ENCODE measurements at places on chromosomes 5 and 9. TPM values are rescaled to one million over a fixed set of nuclear protein-coding genes. Genes with fewer than 3 reads are reported as not detected.

GRCh38 chr5:173706700-173707099 is 90.2 kb upstream of the BOD1 start:
- H3K4me3 ChIP-seq: no peak overlapping the region
- DNase-seq: no peak
- H3K4me1 ChIP-seq: no peaks in the 10 kb centered on the region
- H3K27ac ChIP-seq: no peak overlapping the region
- H3K27me3 ChIP-seq: no peaks in the 10 kb centered on the region

OR1J2 gene
- total RNA-seq: not detected

GRCh38 chr9:110615498-110615897 is 36.0 kb upstream of the SVEP1 start:
- no peak overlapping the region for H3K27ac ChIP-seq
- DNase-seq: no peak
- no peaks in the 10 kb centered on the region for H3K36me3 ChIP-seq
- H3K27me3 ChIP-seq: no peaks in the 10 kb centered on the region

- no peak overlapping the region for H3K4me3 ChIP-seq
- DNase-seq: no peak
- no peaks in the 10 kb centered on the region for H3K4me1 ChIP-seq
- peaks cover 18% of the 10 kb centered on the region for H3K27me3 ChIP-seq
These were observed 16.9 kb upstream of the CPLX2 start for GRCh38 chr5:175854231-175855040.

DNA sequence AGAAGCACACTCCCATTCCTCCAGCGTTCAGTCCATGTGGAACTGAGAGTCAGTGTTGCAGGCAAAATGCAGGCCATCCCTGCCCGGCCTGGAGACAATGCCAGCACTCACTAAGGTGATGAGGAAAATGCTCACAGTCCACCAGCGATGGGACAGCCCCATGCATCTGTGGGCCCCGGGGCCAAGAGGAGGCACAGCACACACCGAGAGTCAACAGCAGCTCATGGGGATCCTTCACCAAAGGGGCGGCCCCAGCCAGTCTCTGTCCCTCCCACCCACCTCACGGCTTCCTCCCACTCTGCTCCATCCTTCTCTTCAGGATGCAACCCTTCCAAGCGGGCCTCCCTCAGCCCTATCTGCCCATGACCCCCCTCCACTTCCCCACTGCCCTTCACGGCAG is 6.2 kb downstream of the SEMA4D start:
- no peak overlapping the region for H3K4me3 ChIP-seq
- no peak for DNase-seq
- H3K36me3 ChIP-seq: no peaks in the 10 kb centered on the region
- H3K4me1 ChIP-seq: no peaks in the 10 kb centered on the region

RAPGEF1 gene
- total RNA-seq: 23.6 TPM

- H3K27me3 ChIP-seq: no peaks in the 10 kb centered on the region
- H3K4me3 ChIP-seq: no peak overlapping the region
- no peaks in the 10 kb centered on the region for H3K36me3 ChIP-seq
These were observed 62.3 kb downstream of the LPAR1 start for GRCh38 chr9:110975969-110976368.

SLC36A2 gene
- total RNA-seq: not detected

GRCh38 chr5:140310434-140310833 is 7.5 kb upstream of the PFDN1 start:
- H3K27ac ChIP-seq: peak overlapping the region; percentile 62
- DNase-seq: peak; percentile 32
- no peaks in the 10 kb centered on the region for H3K27me3 ChIP-seq
- H3K4me1 ChIP-seq: peaks cover 43% of the 10 kb centered on the region
- H3K4me3 ChIP-seq: no peak overlapping the region

DNA sequence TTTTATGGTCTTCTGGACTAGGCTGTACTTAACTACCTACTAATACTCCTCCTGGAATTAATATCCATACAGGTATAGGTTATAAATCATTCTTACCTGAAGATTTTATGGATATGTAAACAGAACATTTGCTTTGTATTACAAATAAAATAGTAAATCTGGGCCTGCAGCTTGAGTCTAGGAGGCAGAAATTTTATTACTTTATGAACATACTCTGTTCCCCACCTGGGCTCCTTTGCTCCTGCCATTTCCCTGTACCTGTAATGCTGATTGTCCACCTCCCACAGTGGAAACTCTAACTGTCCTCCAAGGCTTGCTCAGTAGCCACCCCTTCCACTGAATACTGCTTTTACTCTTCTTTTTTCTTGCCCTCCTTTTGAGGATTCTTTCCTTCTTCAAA is 108.0 kb downstream of the PAM start:
- H3K27me3 ChIP-seq: no peaks in the 10 kb centered on the region
- peaks cover 41% of the 10 kb centered on the region for H3K4me1 ChIP-seq
- DNase-seq: no peak
- H3K4me3 ChIP-seq: no peak overlapping the region
- H3K27ac ChIP-seq: no peak overlapping the region
- H3K36me3 ChIP-seq: no peaks in the 10 kb centered on the region

- H3K4me3 ChIP-seq: no peak overlapping the region
- H3K36me3 ChIP-seq: no peaks in the 10 kb centered on the region
- H3K27ac ChIP-seq: no peak overlapping the region
- H3K27me3 ChIP-seq: no peaks in the 10 kb centered on the region
These were observed 135.4 kb upstream of the MSX2 start for GRCh38 chr5:174589011-174589410.

DNA sequence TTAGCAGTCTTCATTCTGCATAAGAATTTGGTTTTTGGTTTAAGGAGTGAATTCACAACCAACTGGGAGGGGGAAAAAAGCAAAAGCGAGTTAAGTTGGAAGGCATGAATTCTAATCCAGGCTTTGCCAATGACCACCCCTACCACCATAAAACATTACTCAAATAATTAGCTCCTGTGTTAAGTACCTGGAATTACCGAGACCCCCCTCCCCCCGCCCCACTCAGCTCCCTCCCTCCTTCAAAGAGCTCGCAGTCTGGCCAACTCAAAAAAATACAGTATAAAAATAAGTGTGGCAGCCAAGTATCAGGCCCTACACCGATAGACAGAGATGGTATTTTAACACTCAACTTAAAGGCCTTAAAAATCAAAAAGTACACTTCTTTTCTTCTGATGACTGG is 492 bp downstream of the ATG12 start:
- peak overlapping the region; percentile 94 for H3K4me3 ChIP-seq
- H3K27me3 ChIP-seq: no peaks in the 10 kb centered on the region
- H3K4me1 ChIP-seq: peaks cover 31% of the 10 kb centered on the region
- DNase-seq: no peak

GRCh38 chr5:139232147-139232724 is 34.1 kb upstream of the SIL1 start:
- no peaks in the 10 kb centered on the region for H3K4me1 ChIP-seq
- no peaks in the 10 kb centered on the region for H3K27me3 ChIP-seq
- no peak overlapping the region for H3K27ac ChIP-seq
- H3K4me3 ChIP-seq: no peak overlapping the region
- no peaks in the 10 kb centered on the region for H3K36me3 ChIP-seq

GRCh38 chr5:76475385-76475784 is 72.3 kb downstream of the IQGAP2 start:
- H3K4me3 ChIP-seq: no peak overlapping the region
- no peaks in the 10 kb centered on the region for H3K27me3 ChIP-seq
- H3K4me1 ChIP-seq: no peaks in the 10 kb centered on the region
- no peak for DNase-seq
- no peak overlapping the region for H3K27ac ChIP-seq

DNA sequence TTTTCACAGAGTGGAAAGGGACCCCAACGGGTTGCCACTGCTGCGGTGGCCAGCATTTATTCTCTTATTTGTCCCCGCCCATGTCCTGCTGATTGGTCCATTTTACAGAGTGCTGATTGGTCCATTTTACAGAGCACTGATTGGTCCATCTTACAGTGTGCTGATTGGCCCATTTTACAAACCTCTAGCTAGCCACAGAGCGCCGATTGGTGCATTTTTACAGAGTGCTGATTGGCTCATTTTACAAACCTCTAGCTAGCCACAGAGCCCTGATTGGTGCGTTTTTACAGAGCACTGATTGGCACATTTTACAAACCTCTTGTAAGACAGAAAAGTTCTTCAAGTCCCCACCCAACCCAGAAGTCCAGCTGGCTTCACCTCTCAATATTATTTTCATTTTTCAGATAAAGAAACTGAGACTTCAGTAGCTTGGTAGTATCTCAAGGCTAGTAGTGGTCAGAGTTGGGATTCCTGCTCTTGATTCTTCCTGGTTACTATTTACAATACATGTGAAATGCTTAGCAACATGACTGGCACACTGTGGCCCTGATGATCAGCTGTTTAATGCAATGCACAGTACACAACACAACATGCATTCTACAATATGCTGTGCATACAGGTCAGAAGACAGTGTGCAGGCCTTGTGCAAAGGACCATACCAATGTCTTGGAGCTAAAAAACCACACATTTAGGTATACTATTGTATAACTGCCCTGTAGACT is 63.6 kb upstream of the BOD1 start:
- no peaks in the 10 kb centered on the region for H3K36me3 ChIP-seq
- H3K4me3 ChIP-seq: no peak overlapping the region
- no peaks in the 10 kb centered on the region for H3K27me3 ChIP-seq
- DNase-seq: no peak
- H3K27ac ChIP-seq: no peak overlapping the region

GRCh38 chr9:37422289-37423104 is at the start of gene GRHPR:
TSS of gene GRHPR (plus strand) at chr9:37422696. CDS start at chr9:37422751, 55 bp downstream.
- peak within 1 kb of the TSS; percentile 36 for H3K27ac ChIP-seq
- peaks cover 4% of the 10 kb centered on the region for H3K4me1 ChIP-seq
- H3K4me3 ChIP-seq: peak within 1 kb of the TSS; percentile 66
- H3K27me3 ChIP-seq: no peaks in the 10 kb centered on the region
- DNase-seq: peak; percentile 73

UBE2QL1 gene
- total RNA-seq: not detected

BTNL3 gene
- total RNA-seq: not detected

DNA sequence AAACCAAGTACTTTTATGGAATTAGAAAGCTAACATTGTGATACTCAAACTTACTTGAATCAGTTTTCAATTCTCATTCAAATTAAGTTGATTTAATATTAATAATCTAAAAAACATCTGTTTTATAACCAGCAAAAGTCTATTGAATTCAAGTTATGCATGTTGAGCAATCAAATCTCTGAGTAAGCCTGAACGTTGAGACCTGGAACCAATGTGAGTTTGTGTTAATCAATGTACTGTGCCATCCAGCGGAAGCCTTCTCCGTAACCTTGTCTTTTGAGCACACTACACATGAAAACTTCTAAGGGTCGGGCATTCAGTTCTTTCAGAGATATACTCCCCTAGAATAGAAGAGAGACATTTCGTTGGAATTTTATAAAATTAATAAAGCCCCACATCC is 25.9 kb downstream of the SAR1B start:
- peaks cover 4% of the 10 kb centered on the region for H3K4me1 ChIP-seq
- H3K4me3 ChIP-seq: no peak overlapping the region
- peaks cover 90% of the 10 kb centered on the region for H3K36me3 ChIP-seq
- H3K27me3 ChIP-seq: no peaks in the 10 kb centered on the region
- DNase-seq: no peak

DNA sequence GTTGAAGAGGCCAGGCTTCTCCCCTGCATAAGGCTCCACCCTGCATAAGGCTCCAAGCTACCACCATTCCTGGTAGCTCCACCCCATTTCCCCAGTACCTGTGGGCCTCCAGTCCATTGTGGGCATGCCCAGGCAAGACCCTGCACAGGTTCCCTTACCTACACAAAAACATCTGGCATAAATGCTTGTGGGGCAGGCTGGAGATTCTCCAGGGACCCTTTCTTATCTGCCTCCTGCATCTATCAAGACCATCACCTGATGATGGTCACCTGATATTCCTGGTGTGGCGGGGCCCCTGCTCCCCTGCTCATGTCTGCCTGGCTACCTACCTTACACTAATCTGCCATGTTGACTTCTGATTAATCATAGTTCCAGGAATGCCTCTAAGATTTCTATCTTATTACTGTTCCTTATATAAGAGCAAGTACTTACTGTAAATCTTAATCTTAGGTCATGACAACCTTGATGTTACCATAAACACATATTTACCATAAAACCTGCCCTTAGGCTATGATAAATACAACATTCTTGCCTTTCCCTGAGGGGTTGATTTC is 41.0 kb downstream of the FGD3 start:
- no peaks in the 10 kb centered on the region for H3K36me3 ChIP-seq
- H3K27ac ChIP-seq: no peak overlapping the region
- no peaks in the 10 kb centered on the region for H3K27me3 ChIP-seq
- no peak for DNase-seq
- H3K4me1 ChIP-seq: no peaks in the 10 kb centered on the region

DNA sequence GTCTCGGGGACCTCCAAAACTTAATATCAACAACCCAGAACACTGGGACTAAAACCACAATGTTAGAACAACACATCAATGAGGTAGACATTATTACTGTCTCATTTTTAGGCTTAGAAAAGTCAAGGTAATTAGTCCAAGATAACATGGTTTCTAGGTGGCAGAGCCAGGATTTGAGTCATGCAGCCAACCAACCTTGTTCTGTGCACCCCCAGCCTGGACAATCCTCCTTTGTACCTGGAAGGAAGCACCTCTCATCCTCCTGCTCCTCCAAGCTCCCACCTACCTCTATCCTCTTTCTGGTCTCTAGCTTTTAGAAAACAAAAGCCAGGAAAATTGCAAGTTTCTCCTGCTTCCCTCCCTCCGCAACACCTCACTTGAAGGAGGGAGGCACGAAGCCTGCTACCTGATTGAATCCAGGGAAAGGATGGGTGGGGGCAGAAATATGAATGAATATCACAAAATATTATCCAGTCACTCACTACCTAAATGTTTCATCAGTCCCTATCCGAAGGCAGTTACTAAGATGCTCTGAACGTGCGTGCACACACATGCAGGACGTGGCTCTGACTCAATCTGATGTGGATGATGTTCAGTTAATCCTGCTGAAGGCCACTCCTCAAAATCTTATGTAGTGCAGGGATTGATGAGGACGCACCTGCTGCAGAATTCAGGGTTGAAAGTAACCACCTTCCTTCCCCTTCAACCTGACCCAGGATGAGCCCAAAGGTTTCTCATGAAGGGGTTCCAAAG is 26.3 kb upstream of the TTC1 start:
- no peaks in the 10 kb centered on the region for H3K36me3 ChIP-seq
- peaks cover 26% of the 10 kb centered on the region for H3K4me1 ChIP-seq
- no peak overlapping the region for H3K4me3 ChIP-seq
- no peaks in the 10 kb centered on the region for H3K27me3 ChIP-seq

- H3K27ac ChIP-seq: no peak overlapping the region
- no peak for DNase-seq
- no peaks in the 10 kb centered on the region for H3K27me3 ChIP-seq
- H3K36me3 ChIP-seq: peaks cover 16% of the 10 kb centered on the region
These were observed 72.8 kb downstream of the PRRT1B start for GRCh38 chr9:131618071-131618479.

DNA sequence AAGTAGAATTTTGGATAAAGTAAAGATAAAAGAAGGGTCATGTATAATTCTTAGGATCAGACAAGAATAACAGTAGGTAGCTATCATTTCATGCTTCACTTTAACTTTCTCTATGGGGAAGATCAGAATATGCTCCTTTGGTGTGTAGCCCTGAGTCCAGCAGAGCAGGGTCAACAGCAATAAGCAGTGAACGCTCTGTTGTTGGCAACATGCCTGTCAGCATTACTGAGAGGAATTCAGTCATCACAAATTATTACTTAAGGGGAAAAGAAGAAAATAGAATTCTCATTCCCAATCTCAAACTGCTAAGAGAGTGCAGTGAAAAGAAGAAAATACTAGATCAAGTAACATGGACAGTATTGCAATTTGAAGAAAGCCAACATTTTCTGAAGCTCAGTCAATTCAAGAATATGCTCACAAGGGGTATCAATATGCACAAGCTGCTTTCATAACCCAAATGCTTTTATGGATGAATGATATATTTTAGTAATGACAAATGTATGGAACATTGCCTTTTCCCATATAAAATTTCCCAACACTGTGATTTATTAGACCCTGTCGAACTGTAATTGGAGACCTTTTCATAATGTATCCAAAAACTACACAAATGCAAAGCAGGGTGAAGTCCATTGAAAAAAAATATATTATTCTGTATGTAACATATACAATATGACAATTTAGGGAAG is 1359.4 kb downstream of the EFNA5 start:
- no peak overlapping the region for H3K27ac ChIP-seq
- no peak overlapping the region for H3K4me3 ChIP-seq
- no peaks in the 10 kb centered on the region for H3K36me3 ChIP-seq
- H3K27me3 ChIP-seq: no peaks in the 10 kb centered on the region

Data from SJSA1 (cell line).